ENCODE measurements at places on chromosomes 12 and 14. TPM values are rescaled to one million over a fixed set of nuclear protein-coding genes. Genes with fewer than 3 reads are reported as not detected.
A peak's percentile ranks its signal among the peaks of the same experiment; 100 is the strongest.

The SLCO1B1 gene
- total RNA-seq, result not detected

GRCh38 chr14:91177073-91178034, 63.5 kb downstream of the DGLUCY start:
- no peak for DNase-seq

The ABHD12B gene
- total RNA-seq, result not detected

The MAP1LC3B2 gene
- not detected for total RNA-seq

The INSM2 gene
- total RNA-seq, result not detected

The RNASE7 gene
- not detected for total RNA-seq

The DLGAP5 gene
- 0.41 TPM for total RNA-seq

DNA sequence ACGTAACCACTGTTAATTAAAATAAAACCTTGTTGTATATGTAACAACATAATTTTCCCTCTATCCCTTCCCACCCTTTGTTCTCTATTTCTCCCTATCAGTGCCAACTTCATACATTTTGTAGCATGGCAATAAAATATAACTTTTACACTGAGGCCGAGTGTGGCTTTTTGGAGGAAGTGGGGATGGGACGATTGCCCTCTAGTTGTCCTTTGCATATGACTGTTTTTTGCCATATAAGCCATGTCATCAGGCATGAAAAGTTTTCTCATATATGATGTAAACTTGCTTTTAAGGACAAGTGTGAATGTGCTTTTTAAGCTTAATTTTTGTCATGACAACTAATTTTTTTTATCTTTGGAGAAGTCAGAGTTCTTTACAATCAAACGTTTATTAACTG, 6.2 kb upstream of the CCT2 start:
- no peak for DNase-seq

The ZFHX2 gene
- total RNA-seq, result 1.4 TPM

The IAPP gene
- not detected for total RNA-seq

DNA sequence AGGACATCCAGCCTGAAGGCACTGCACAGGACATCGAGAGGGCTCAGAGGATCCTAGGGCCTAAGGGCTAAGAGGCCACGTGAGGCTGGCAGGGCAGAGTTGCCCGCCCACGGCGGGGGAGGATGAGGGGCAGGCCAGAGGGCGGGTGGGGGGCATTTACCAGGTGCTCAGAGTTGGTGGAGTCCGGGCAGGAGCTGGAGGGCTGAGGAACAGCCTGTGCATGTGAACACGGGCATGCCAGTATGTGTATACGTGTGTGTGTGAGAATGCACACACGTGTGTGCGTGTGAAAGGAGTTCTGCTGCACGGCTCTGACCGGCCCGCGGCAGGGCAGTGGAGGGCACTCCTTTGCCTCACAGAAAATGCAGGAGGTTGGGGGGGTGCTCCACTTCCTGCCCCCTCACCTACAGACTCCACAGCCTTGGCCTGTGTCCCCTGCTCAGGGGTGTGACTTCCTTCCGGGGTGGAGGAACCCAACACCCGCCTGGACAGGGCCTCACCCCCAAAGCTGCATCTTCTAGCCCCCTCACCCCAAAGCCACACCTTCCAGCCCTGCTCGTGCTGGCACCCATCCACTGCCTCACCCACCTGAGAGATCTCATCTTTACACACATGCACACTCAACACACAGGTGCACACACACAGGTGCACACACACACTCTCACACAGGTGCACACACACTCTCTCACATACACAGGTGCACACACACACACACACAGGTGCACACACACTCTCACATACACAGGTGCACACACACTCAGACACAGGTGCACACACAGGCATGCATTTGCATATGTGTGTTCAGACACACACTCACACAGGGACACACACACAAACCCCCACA, 11.8 kb upstream of the GPR132 start:
- no peak for DNase-seq

- DNase-seq, result no peak
These were observed 13.7 kb upstream of the ST8SIA1 start for GRCh38 chr12:22348208-22348607.

The GALNT16 gene
- total RNA-seq, result 6.3 TPM

The SSTR1 gene
- 0.27 TPM for total RNA-seq

- no peak for DNase-seq
These were observed 1.5 kb downstream of the SLC7A8 start for GRCh38 chr14:23181946-23182345.

DNA sequence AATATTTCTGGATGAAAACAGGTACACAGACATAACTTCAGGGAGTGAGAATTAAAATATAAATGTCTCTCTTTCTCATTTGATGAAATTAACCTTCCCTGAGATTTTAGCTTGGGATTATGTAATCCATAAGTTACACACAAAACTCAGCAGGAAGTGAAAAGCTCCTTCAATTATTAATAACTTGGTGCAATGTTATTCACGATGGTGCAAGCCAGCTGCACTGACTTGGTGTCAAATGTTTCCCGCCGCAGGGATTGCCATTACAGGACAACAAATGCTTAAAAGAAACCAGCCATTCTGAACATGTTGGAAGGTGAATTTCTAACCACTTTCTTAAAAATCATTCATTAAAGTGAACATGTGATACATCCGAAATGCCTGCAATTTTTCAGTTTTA, 250.4 kb downstream of the FOXN3 start:
- no peak for DNase-seq

The ARG2 gene
- 5.8 TPM for total RNA-seq

The ARHGEF40 gene
- 15.0 TPM for total RNA-seq

DNA sequence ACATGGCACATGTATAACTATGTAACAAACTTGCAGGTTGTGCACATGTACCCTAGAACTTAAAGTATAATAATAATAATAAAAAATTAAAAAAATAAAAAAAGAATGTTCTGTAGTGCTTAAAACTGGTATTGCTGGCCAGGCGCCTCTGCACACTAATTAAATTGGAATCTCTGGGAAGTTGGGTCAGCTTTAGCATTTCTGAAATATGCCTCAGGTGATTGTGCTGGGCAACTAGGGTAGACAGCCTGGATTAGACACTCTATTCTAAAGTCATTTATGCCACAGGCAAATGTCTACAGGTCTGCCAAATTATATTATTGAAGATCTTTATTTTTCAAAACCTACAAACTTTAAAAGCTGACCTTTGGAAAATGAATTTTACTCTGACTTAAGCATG, 55.3 kb downstream of the PPM1H start:
- DNase-seq, result no peak

DNA sequence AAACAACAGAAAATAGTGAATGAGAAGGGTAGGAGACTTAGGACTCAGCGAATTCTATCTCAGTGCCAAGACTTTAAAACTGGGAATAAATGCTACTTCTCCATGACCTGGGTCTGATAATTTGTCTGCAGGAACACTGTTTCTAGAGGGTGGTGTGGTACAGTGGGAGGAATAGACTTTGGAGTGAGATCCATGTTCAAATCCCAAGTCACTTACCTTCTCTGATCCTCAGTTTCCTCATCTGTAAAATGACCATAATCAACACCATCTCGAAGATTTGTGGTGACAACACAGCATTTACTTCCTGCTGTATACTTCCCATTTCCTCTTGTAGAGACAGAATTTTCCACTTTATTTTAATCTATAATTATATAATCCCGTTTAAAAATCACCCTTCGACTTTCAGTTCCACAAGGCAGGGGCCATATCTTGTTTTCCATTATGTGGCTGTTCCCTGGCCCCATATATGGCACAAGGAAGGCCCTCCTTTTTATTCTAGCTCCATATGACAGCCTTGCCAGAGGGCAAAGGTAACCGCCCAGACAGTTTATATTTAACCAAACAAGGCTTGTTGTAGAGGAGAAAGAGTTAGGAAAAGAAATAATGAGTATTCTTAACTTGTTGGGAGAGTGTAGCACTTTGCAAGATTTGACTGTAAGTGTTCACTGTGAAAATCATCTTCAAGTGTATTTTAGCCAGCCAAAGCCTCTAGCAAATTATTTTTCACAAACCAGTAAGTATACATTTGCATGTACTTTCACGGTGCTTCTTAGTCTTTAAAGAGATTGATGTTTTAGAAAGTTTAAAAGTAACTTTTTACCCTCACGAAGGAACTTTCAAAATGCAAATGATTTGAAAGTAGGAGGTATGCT, 243.1 kb downstream of the AKAP6 start:
- no peak for DNase-seq

The CACNA2D4 gene
- 3.2 TPM for total RNA-seq

GRCh38 chr12:39499296-39499695, 56.4 kb upstream of the KIF21A start:
- DNase-seq, result no peak

The LYZ gene
- total RNA-seq, result 70.6 TPM

The ABCC9 gene
- 32.4 TPM for total RNA-seq

DNA sequence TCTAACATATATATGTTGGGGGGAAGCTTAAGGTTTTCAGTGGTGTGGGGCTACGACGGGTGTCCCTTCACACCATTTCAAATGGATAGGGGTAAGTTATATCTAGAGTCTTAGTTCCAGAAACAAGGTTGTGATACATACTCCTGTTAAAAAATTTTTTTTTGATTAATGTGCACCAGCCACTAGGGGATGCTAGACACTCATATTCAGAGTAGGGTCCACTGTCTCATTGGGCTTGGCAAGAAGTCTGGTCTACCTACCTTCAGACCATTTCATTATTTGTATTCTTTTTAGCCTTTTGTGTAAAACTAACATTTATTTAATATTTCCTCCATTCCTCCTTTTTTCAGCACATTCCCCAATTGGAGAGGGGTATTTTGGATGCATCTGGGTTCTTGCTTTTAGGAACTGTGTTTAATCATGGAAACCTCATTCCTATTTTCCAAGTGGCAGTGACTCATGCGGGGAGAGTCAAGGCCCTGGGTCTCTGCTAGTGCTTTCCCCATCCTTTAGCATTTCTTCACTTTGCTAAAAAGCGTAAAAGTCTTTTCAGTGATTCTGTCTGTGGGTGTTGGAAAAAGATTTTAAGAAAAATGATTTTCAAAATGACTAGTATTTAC, 33.4 kb downstream of the ANO4 start:
- no peak for DNase-seq

DNA sequence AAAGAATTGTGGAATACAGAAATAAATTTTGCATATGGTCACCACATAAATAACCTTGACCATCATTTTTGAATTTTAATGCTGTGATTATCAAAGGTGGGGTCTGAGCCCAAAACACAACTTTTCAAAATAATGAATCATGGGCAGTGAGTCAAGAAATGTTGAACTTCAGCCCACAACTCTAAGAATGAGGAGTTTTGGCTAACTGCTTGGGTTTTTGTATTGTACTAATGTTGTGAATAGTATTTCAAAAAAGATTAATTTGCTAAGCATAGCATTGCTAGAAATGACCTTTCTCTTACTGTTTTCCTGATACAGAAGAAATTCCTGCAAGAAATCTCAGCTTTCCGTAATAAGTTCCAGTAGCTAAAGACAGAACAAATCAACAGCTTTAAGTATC, 24.4 kb upstream of the YARS2 start:
- DNase-seq, result no peak

- DNase-seq, result no peak
These were observed 5.8 kb upstream of the AQP2 start for GRCh38 chr12:49944718-49945117.

GRCh38 chr12:108649126-108649525, 15.4 kb upstream of the SELPLG start:
- DNase-seq, result no peak

GRCh38 chr12:107318556-107318805, 225.1 kb upstream of the CRY1 start:
- DNase-seq, result no peak

DNA sequence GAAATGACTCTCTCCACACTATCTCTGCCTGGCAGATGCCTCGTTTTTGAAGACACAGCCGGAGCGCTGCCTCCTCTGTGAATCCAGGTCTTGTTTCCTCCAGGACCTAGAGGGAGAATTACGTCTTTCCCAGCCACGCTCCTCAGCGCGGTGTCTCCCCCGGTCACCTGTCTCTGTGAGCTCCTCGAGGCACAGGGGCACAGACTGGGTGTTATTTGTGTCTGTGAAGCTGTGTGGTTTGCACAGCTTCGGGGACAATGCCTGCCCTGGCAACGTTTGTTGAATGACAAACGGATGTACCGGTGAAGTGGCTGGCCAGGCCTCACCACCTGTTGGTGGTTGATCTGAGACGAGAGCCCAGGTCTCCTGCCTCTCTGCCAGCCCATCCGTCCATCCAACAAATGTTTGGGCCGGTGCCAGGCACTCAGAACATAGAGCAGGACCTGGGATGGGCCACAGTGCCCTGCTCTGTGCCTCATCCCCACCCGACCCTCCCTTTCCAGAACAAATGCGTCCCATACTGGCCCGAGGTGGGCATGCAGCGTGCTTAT, 6.1 kb downstream of the PTPN6 start:
- DNase-seq, result peak; percentile 62

DNA sequence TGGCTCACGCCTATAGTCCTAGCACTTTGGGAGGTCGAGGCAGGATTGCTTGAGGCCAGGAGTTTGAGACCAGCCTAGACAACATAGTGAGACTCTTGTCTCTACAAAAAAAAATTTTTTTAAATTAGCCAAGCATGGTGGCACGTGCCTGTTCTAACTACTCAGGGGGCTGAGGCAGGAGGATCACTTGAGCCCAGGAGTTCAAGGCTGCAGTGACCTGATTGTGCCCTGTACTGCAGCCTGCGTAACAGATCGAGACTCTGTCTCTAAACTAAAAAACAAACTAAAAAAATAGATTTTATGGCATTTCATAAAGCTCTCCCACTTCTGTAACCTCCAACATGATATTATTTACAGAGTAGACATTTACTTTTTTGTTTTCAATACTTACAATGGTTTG, 29.6 kb downstream of the PNMA1 start:
- DNase-seq, result no peak

DNA sequence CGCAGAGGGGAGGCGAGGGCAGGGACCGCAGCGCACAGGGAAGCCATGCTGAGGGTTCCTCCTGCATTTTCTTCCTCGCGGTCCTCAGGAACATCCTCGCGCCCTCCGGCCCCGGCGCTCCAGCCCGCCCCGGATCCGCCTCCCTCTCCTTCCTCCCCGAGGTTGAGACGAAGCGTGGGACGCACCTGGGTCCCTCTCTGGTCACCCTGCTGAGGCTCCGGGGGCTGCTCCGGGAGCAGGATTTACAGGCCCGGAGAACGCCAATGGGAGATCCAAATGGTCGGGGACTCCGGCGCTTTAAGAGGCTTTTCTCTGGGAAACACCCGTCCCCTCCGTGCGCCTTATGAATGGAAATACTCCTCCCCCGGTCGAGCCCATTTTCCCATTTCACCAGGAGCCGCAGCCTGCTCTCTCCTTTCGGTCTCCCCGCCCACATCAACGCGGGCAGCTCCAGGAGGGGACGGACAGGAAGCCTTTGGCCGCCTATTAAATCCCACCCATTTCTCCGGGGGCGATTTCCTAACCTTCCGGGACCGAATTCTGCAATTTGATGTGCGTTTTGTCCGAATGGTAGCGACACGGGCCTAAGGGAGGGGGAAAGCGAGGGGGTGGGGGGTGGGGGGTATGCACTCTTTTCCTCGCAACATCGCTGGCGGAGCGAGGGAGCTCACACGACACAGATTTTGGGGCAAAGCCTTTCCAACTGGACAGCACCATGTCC, at the start of gene UNC79:
UNC79 (plus strand) TSS at position 625 of the 721 bp plus-strand sequence; CDS start at position 716, 91 bp downstream.
- no peak for DNase-seq

The MYH6 gene
- total RNA-seq, result not detected

The SERPINA1 gene
- 26.6 TPM for total RNA-seq

- no peak for DNase-seq
These were observed 129.9 kb upstream of the FRMD6 start for GRCh38 chr14:51521764-51522163.

- no peak for DNase-seq
These were observed 197.8 kb downstream of the FSCB start for GRCh38 chr14:44309331-44309730.

- DNase-seq, result no peak
These were observed 1.6 kb downstream of the SERPINA5 start for GRCh38 chr14:94582851-94583250.

All from sigmoid colon (tissue), 7 donors.